ENCODE measurements at places on chromosomes 13 and 19.

DNA sequence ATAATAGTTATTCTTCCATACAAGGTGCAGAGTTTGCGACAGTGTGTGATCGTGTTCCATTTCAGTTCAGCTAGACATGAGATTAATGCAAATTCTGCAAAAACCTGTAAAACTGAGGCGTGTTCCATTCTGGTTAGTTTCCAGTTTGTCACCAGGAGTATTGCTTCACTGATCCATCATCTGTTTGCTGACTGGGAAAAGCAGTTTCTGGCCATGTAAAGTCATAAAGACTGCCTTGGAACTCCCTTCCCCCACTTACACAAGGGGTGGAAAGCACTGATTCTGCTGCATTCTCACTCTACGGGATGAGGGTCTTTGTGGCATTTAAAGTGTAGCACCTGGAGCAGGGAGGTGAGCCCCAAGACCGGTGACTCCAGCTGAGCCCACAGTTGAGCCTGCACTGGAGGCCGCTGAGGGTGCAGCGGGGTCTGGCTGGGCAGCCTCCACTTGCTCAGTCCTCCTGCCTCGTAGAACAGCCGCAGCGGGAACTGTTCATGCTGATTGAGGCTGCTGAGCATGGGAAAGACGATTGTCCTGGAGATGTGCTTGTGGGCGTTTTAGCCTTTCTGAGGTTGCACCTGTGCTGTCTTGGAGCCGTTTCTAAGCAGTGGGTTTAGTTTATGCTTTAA lies 2.0 kb downstream of the ZNF57 start:
- DNase-seq: no peak

DNA sequence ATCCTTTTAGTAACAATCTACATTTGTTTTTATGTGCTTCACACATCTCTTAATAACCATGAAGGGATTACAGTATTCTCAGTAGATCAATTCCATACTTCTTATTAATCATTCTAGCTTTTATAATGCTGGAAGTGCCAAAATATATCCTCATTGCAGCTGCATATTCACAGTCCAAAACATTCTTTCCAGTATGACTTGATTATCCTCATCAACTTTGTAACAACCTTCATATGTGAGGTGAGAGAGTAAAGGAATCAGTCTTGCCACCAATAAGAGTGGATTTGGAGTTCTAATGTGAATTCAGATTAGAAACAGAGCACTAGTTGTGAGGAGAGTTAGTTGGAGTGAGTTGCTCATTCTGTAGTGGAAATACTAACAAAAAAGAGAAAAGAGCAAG lies 208.0 kb upstream of the SPRY2 start:
- no peak for DNase-seq

GRCh38 chr19:38975861-38976271 lies 324 bp upstream of the FBXO17 start:
- peak; percentile 75 for DNase-seq

- peak; percentile 4 for DNase-seq
Observed at GRCh38 chr19:6828698-6829633, 56.5 kb downstream of the VAV1 start.

- DNase-seq: peak; percentile 61
Observed at GRCh38 chr19:19259741-19260140, 13.4 kb downstream of the TM6SF2 start.

DNA sequence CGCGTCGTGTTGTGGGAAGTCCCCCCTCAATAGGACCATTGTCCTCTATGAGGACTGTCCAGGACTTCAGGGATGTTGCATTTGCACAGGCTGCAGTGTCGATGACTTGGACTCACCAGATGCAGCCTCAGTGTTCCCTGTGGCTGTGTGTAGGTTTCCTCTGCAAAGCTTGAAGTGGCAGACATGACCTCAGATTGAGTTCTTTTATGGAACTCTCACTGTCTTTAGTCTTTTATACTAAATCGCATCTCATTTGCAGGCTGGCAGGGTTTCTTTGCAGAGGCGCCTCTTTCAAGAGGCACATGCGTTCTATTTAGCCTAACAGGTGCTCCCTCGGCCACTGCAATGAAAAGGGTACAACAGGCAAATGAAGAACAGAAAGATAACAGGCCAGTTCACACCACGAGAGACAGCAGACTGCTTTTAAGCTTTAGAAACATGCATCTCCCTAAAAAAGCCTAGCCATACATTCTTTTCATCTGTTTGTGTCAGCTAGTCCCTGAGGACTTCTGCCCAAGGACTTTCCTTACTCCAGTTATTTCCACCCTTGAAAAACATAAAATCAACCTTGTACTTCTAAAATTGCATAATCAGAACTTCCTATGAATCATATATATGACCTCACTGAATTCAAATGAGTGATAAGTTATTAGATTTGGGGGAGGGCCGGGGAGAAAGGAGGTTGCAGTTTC lies 118.4 kb downstream of the RAB20 start:
- DNase-seq: no peak

DNA sequence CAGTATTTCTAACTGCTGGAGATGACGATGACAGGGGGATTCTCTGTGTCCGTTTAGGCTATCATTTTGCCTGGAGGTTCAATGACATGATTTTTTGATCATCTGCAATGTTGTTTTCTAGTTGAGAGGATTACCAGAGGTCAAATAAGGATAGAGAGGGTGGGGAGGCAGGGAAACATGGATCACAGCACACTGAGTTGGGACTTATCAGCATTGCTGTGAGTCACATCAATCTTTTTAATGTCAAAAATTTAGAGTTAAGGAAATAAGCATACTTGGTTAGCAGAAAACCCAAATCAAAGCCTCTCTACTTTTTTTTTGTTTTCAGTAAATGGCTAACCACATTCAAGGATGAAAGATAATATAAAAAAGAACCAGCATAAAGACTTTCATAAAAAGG lies 43.0 kb upstream of the CSNK1A1L start:
- no peak for DNase-seq

DNA sequence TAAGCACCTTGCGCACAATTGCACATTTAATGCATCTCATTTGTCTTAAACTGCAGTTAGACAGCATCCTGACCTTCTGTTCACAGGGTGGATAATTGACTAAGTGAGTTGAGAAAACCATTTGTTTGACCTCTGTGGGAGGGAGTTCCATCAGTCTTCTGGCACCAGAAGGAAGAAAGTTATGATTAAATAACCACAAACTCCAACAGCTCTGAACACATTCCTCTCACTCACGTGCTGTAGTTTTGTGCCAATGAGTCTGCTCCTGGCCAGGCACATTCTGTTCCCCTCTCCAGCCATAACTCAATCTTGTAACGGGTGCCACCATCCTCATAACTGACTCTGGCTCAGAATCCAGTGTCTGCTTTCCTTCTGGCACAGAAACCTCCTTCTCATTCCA lies 817.2 kb downstream of the SLITRK1 start:
- DNase-seq: no peak

DNA sequence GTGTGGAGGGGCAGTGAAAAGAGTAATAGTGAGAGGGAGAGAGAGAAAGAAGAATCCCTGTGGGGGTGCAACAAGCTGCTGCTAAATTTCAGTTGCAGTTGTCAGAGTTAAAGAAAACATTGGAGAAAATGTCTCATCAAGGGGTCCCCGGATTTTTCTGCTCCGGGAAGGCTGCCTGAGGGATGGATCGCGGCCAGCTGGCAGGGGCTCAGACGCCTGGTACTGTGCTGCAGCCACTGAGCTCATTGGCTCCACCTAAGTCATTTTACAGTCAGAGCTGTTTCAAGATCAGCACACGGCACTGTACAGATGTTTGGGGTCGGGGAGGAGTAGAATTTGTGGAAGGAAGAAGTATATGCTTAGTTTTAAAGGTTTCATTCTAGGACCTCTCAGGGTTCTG lies 106.2 kb downstream of the SHISA2 start:
- peak; percentile 47 for DNase-seq

- DNase-seq: no peak
Observed at GRCh38 chr19:6324757-6325156, 8.7 kb downstream of the ACER1 start.

DNA sequence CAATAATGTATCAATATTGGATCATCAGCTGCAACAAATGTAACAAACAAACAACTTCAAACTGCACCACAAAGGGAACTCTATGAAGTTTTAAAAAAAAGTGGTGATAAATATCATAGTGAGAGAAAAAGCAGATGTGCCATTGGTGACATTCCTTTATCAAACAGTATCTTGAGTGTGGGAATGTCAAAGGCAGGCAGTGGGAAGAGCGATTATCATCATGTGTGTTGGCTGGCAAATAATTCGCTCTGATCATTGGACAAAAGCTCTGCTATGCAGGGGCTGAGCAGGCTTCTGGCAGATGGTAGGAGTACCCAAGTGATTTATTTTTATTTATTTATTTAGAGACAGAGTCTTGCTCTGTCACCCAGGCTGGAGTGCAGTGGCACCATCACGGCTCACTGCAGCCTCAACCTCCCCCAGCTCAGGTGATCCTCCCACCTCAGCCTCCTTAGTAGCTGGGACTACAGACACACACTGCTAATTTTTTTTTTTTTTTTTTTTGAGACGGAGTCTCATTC lies 55.9 kb upstream of the RANBP3 start:
- no peak for DNase-seq

GRCh38 chr13:25288966-25289365 lies 1.7 kb upstream of the MTMR6 start:
- no peak for DNase-seq

GRCh38 chr19:16155128-16155527 lies 11.6 kb downstream of the HSH2D start:
- DNase-seq: no peak

- DNase-seq: no peak
Observed at GRCh38 chr13:26503826-26504594, 53.5 kb upstream of the WASF3 start.

DNA sequence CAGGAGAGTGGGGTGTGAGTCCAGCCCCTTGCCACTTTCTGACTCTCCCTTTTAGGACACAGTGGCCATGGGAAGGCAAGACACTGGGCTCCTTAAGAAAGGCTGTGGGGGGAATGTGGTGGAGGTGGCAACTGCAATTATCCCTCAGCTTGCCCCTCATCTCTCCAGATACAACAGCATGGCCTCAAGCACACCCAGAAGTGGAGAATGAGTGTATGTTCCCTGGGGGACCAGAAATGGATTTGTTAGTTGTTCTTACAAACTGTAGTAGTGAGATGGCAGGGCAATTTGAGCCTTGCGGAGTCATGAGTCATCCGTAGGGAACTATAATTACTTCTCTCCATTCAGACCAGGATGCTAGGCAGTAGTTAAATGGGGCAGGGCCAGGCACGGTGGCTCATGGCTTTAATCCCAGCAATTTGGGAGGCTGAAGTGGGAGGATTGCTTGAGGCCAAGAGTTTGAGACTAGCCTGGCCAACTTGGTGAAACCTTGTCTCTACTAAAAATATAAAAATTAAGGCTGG lies 25.6 kb upstream of the CXCL17 start:
- no peak for DNase-seq

DNA sequence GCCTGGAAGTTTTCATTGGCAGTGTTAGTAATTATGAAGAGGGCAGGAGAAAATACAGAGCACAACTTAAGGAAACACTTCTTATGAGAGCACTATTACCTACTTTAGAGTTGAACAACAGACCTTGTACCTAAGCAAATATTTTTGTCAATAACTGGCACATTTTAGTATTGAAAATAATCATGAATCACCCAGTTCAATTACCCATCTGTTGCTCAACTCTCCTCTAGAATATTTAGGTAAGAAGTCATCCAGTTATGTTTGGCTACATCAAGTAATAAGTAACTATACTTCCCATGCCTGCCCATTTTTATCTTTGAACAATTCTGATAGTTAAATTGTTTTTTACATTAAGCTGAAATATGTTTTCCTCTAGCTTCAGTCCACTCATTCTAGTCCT lies 893.4 kb downstream of the DIAPH3 start:
- DNase-seq: no peak

- peak; percentile 91 for DNase-seq
Observed at GRCh38 chr13:49110122-49110912, 109.8 kb upstream of the MLNR start.

DNA sequence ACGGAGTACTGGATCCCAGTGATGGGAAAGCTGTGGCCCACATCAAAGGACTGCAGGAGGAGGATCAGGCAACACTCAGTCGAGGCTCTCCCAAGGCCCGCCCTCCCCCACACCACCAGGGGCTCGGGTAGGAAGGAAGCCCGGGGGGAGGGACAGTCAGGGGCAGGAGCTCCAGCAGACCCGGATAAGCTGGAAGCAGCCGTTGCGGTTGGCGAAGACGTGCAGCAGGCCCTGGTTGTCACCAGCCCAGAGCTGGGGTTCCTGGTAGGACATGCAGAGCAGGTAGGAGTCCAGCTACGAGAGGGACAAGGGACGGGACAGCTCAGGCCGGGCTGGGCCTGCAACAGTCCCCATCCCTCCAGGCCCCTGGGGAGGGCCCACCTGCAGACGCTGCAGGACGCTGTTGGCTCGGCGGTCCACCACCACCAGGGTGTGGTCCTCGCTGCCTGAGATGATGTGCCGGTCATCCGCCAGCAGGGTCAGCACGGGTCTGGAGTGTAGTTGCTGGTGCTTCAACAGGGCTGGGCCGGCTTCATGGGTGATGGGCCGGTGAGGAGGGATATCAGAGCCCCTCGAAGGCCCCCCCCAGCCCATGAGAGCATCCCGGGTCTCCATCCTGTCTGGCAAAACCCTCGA lies 1.9 kb downstream of the GNG14 start:
- DNase-seq: no peak

DNA sequence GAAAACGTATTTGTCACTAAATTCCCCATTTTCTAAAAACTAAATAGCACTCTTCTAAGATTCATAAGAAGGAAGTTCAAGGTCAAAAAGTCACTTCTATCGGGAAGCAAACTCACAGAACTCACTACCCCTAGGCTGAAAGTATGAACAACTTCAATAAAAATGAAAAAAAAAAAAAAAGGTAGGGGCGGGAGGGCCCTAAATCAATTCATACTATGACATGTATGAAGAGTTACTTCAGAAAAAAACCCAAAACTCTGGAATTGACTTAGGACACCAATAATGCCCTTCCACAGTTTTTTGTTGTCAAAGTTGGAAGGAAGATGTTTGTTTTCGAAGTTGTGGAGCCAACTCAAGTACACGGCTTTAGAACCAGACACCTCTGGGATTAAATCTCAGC lies 1.1 kb downstream of the SUCLA2 start:
- DNase-seq: no peak

DNA sequence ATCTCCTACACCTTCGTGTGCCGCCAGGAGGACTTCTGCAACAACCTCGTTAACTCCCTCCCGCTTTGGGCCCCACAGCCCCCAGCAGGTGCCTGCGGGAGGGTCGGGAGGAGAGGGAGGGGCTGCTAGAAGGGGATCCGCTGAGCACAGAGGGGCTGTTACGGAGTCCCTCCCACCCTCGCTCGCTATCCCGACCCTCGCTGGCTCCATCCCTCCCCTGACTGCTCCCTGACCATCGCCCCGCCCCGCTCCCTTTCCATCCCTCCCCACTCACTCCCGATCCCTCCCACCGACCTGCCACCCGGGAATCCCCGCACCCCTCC lies 780 bp downstream of the CD177 start:
- DNase-seq: peak; percentile 41
